Body of pancreas (tissue), 4 donors: ENCODE measurements at places on chromosomes 7 and 10. TPM values are rescaled to one million over a fixed set of nuclear protein-coding genes. Genes with fewer than 3 reads are reported as not detected.

DNA sequence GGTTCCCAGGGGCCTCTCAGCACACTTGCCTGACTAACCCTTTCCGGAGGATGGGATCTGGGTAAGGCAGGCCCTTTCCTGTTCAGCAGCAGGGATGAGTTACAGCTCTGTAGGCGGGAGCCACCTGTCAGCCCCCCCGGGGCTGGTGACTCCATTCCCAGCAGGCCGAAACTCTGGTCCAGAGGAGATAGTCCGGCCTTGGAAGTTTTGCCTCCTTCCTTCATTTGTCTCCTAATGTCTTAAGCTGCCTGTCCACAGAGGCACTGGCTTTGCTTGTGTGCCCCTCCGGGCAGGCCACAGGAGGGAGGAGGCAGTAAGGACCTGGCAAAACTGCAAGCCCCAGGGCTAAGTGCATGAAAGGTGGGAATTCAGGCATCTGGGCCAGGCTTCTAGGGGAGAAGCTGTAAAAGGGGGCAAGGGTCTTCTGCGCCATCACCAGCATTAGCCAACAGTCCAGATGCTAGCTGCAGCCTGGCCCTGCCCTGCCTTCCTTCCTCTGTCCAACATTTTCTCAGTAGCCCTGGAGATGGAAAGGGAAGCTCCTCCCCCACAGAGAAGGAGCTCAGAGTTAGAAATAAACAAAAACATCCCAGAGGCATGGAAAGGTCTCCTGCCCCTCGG, 1.2 kb downstream of the ADIRF start:
- no peak overlapping the region for H3K4me3 ChIP-seq
- DNase-seq: no peak
- H3K36me3 ChIP-seq: no peaks in the 10 kb centered on the region
- H3K27me3 ChIP-seq: no peaks in the 10 kb centered on the region
- H3K27ac ChIP-seq: peak overlapping the region; percentile 99

- H3K4me1 ChIP-seq: no peaks in the 10 kb centered on the region
- H3K27ac ChIP-seq: no peak overlapping the region
Observed at GRCh38 chr7:137328373-137329120, 15.0 kb downstream of the PTN start.

DNA sequence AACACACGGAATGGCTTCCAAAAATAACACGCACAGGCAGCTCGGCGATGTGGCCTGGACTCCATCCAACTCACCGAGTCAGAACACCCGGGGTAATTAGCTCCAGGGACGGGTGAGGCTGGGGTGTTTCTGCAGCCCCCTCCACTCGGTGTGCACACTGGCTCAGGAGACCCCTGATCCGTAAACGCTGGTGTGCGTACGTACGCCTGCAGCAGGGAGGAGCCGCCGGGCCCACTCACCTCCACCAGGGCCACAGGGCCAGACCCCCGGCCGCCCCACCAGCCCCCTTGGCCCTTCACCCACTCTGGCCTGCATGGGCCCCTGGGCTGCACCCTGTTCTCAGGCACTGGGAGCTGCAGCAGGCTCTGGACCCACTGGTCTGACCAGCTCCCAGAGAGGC, 22.4 kb upstream of the UTF1 start:
- H3K36me3 ChIP-seq: no peaks in the 10 kb centered on the region
- no peaks in the 10 kb centered on the region for H3K27me3 ChIP-seq
- H3K27ac ChIP-seq: no peak overlapping the region
- H3K4me3 ChIP-seq: no peak overlapping the region

PLAC9 gene
- 6.5 TPM for total RNA-seq

GRCh38 chr10:36211856-36212255, 569.8 kb upstream of the FZD8 start:
- no peak for DNase-seq
- no peaks in the 10 kb centered on the region for H3K36me3 ChIP-seq
- no peaks in the 10 kb centered on the region for H3K27me3 ChIP-seq
- H3K4me3 ChIP-seq: no peak overlapping the region

GRCh38 chr7:118183428-118183785, 557 bp upstream of the LSM8 start:
- no peaks in the 10 kb centered on the region for H3K36me3 ChIP-seq
- no peak for DNase-seq
- H3K27me3 ChIP-seq: no peaks in the 10 kb centered on the region
- peak overlapping the region; percentile 22 for H3K4me3 ChIP-seq

GRCh38 chr7:50863053-50863452, 80.4 kb upstream of the GRB10 start:
- no peak overlapping the region for H3K27ac ChIP-seq
- H3K27me3 ChIP-seq: no peaks in the 10 kb centered on the region
- H3K4me3 ChIP-seq: no peak overlapping the region
- H3K4me1 ChIP-seq: peaks cover 9% of the 10 kb centered on the region
- no peak for DNase-seq
- no peaks in the 10 kb centered on the region for H3K36me3 ChIP-seq

- H3K27me3 ChIP-seq: no peaks in the 10 kb centered on the region
- peak overlapping the region; percentile 21 for H3K4me3 ChIP-seq
- H3K36me3 ChIP-seq: no peaks in the 10 kb centered on the region
- H3K4me1 ChIP-seq: peaks cover 13% of the 10 kb centered on the region
Observed at GRCh38 chr10:46555713-46556514, 544 bp downstream of the GPRIN2 start.

GRCh38 chr7:28165961-28166955, 14.3 kb downstream of the JAZF1 start:
- no peaks in the 10 kb centered on the region for H3K4me1 ChIP-seq
- H3K36me3 ChIP-seq: no peaks in the 10 kb centered on the region
- no peak for DNase-seq
- no peaks in the 10 kb centered on the region for H3K27me3 ChIP-seq

BMPER gene
- 0.78 TPM for total RNA-seq

GRCh38 chr10:80041162-80041561, 37.3 kb upstream of the TMEM254 start:
- H3K36me3 ChIP-seq: no peaks in the 10 kb centered on the region
- no peak overlapping the region for H3K27ac ChIP-seq
- H3K4me3 ChIP-seq: no peak overlapping the region
- H3K4me1 ChIP-seq: no peaks in the 10 kb centered on the region

GPNMB gene
- 18.9 TPM for total RNA-seq

PNLIPRP1 gene
- total RNA-seq: 4,534 TPM

URGCP gene
- 15.6 TPM for total RNA-seq

DNA sequence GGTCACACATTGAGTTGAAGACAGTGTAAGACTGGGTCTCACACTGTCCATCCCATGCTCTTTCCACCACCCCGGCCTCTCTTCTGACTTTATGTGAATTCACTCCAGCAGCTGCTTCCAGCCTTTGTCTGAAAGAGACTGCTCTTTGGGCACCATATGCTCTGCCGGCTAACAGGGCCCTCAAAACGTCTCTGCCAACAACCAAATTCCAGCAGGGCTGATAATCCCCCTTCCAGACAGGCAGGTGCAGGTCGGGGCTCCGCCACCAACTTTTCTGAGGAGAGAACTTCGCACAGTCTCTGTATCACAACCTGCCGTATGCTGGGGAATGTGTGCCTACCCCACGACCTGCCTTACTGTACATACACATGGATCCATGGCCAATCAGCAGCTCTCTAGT, 64.3 kb downstream of the PLXNA4 start:
- H3K4me1 ChIP-seq: no peaks in the 10 kb centered on the region
- no peaks in the 10 kb centered on the region for H3K36me3 ChIP-seq
- no peak overlapping the region for H3K4me3 ChIP-seq

CCDC3 gene
- 17.1 TPM for total RNA-seq

DNAJB6 gene
- 26.5 TPM for total RNA-seq

GRCh38 chr10:43130770-43131171, 7.5 kb upstream of the CSGALNACT2 start:
- no peak for DNase-seq
- H3K36me3 ChIP-seq: no peaks in the 10 kb centered on the region
- H3K27me3 ChIP-seq: no peaks in the 10 kb centered on the region

SLC16A9 gene
- total RNA-seq: 2.6 TPM

GRCh38 chr10:71443676-71444075, 47.0 kb downstream of the CDH23 start:
- no peaks in the 10 kb centered on the region for H3K4me1 ChIP-seq
- H3K27ac ChIP-seq: no peak overlapping the region
- H3K27me3 ChIP-seq: no peaks in the 10 kb centered on the region
- no peak overlapping the region for H3K4me3 ChIP-seq
